Skin of body (tissue), 3 donors: ENCODE measurements at places on chromosomes 1 and 21.

GRCh38 chr1:248361121-248361715, at the start of gene OR2T4:
Gene OR2T4 (plus strand): TSS chr1:248361665. CDS start chr1:248361665, 0 bp downstream.
- no peak for DNase-seq

DNA sequence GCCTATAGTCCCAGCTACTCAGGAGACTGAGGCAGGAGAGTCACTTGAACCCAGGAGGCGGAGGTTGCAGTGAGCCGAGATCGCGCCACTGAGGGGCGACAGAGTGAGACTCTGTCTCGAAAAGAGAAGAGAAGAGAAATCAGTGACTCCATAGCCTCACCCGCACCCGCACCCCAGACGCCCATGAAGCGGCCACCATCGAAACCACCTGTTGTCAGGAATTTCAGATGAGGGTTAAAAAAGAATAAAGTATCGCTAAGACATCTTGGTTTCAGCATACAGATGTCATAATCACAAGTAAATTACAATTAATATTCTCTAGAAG, 47.4 kb downstream of the NPHP4 start:
- DNase-seq = no peak

DNA sequence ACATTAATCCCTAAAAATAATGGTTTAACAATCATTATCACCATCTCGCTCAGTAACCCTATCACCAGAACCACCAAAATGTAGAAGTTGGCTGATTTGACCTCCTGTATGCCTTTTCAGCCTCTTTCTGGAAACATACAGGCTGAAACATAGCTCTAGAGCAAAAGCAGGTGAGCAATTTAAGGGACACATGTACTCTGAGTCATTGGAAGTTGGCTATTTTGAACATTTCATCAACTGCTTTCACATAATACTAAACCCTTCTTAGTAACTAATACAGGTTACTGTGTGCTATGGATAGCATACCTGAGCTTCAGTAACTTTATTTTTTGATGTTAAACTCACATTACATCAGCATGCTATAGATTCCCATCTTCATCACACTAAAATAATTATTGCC, 19.8 kb upstream of the DDAH1 start:
- DNase-seq = no peak

- DNase-seq = no peak
Measured at GRCh38 chr1:11874258-11874562, 15.5 kb upstream of the NPPB start.

DNA sequence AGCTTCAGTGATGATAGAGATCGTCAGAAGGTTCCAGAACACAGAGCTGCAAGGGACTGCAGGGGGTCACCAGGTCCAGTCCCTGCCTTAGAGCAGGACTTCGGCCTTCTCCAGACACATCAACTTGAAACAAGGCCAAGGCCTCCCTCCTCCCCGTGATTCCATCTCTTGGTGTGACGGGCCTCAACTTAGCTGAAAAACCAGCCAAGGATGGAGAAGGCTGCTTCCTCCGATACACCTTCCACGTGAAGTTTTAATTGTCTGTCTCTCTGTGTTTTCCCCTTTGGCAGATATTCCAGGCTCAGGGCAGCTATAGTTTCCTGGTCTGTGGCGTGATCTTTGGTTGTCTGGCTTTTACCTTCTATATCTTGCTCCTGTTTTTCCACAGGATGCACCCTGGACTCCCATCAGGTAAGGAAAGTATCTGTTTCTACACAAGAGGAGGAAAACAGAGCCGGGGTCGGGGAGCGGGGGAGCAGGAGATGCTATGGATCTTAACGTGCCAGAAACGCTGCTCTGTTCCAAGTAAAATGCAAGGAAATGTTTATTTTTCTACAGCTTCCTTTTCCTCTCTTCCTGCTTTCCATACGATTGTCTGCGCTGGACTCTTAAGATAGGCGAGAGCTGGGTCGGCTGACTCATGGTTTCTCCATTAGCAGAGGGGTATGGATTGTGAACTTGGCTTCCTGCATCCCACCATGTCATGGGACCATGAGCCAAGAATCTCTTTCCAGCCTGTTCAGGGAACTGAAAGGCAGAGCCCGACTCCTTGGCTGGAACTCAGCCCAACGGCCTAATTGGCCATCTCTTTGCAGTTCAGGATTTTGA, 32.8 kb downstream of the ELK4 start:
- peak; percentile 88 for DNase-seq

- DNase-seq = no peak
Measured at GRCh38 chr1:98210064-98210463, 289.2 kb upstream of the DPYD start.

DNA sequence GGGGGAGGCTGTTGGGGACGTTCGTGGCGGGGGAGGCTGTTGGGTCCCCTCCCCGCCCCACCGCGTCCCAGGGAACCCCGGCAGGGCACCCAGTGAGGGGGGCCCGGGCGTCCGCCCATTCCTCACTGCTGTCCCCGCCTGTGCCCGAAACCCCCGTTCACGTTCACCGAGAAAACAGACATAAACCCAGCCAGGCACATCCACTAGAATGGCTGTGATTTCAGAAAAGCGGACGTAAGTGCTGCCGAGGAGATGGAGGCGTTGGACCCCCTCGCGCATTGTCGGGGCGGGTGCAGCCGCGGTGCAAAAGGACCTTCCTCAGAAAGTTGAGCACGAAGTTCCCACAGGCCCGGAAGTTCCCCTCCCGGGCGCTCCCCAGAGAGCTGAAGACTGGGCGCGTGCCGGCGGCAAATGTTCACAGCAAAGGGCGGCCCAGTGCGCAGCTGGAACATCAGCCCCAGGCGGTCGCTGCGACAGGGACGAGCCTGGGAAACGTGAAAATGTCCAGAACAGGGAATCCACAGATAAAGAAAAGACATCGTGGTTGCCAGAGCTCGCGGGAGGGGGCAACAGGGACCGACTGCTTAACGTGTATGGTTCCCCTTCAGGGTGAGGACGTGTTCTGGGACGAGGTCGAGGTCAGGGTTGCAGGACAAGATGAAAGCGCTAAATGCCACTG, 18.5 kb upstream of the SAMD11 start:
- peak; percentile 68 for DNase-seq

- no peak for DNase-seq
Measured at GRCh38 chr1:156115514-156116374, 1.2 kb downstream of the LMNA start.

- no peak for DNase-seq
Measured at GRCh38 chr1:239804266-239804665, 287.4 kb upstream of the FMN2 start.

DNA sequence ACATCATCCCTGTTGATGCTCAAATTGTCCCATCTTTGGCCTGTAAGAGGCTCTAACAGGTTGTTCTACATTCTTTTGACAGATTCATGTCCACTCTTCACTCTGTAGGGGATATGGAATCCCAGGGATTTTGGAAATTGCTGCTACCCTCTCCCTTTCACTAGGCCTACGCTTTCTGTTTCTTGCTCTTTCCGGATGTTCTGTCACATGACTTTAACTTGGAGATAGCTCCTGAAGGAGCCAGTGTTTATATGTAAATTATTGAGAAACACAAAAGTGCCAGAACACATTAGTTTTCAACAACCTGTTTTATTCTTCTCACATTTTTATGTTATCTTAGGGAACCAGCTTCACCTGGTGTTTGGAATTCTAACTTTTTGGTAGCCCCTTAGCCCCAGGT, 287.1 kb upstream of the ST6GALNAC5 start:
- no peak for DNase-seq

- DNase-seq = no peak
Measured at GRCh38 chr1:111884772-111885443, 104.6 kb downstream of the KCND3 start.

DNA sequence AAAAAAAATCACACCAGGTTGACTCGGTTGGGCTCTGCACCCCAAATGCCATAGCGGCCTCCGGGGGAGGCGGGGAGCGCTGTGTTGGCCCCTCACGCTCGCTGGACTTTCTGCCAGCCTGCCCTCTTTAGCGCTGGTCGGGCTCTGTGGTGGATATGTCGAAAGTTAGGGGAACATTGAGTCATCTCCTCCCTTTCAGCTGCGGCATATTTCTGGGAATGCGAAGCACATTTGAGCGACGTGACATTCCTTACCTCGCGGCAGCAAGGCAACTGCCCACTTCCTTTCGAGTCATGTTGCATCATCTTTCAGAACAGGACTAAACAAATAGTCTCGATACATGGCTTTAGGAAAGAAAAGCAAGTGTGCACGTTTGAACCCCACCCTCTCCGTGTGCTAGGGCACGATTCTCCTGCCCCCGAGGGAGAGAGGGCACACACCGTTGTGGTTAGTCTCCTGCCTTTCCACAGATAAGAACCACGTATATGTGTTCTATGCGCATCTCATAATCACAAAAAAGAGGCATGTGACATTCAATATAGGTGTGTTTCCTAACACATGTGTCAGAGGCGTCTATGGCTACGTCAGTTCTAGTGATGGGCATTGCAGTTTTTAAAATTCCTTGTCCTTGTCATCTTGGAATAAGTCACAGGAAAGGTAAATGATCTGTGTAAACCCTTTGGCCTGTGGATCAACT, 105.9 kb upstream of the SLC45A1 start:
- DNase-seq = peak; percentile 4

DNA sequence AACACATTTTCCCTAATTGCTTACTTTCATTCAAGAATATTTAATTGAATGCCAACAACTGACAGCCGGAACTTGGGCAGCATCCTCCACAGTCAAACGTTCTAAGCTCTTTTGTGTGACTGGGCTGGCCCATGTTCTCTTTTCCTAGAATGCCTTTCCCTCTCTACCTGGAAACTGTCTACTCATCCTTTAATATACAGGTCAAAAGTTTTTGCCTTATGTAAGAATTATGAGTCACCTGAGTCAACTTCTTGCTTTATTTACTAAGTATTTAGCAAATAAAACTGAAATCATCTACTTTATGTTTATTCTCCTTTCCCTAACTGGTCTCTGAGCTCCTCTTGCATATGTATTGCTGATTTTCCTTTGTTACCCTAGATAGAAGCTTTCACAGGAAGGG, 172.2 kb downstream of the CHRM3 start:
- DNase-seq = no peak

- peak; percentile 48 for DNase-seq
Measured at GRCh38 chr1:230851291-230851691, 17.0 kb downstream of the C1orf198 start.

- DNase-seq = no peak
Measured at GRCh38 chr21:36689324-36689723, 9.6 kb upstream of the SIM2 start.
